K562 (cell line): ENCODE measurements at places on chromosomes 6 and 20.

- no peak for DNase-seq
Measured at GRCh38 chr6:150392452-150393220, 23.8 kb downstream of the IYD start.

- no peak for DNase-seq
Measured at GRCh38 chr6:85432554-85432953, 17.3 kb upstream of the NT5E start.

- no peak for DNase-seq
Measured at GRCh38 chr6:3654436-3654835, 97.1 kb downstream of the PXDC1 start.

DNA sequence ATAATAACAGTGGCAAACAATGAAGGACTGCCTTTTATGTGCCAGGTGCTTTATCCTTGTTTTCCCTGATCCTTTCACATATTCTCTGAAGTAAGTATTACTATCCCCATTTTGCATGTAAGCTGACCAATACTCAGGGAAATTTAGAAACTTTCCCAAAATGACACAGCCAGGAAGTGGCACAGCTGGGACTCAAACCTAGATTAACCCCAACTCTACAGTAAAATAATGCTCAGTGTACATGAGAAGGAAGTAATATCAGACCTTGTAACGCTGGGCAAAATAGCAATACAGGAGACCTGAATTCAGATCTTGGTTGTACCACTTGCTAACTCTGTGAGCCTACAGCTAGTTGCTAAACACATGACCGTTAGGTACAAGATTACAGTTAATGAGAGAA lies 26.8 kb upstream of the NRSN1 start:
- no peak for DNase-seq

GRCh38 chr6:31874084-31874670 lies 4.6 kb downstream of the SLC44A4 start:
- no peak for DNase-seq

DNA sequence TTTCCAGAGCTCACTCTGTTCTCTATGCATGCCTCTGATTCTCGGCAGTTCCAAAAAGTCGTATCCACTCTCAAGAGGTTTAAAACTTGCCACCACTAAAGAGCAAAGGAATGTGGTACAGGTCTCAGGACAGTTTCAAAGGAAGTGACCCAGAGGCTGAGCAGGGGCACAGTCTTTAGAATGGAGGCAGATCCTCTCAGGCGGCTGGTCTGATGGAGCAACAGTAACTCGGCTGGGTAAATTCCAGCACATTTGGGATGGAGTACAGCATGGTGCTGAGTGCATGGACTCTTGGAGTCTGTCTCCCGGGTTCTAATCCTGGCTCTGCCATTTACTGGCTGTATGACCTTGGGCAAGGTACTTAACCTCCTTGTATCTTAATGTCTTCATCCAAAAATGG lies 88.1 kb upstream of the BACH2 start:
- no peak for DNase-seq

DNA sequence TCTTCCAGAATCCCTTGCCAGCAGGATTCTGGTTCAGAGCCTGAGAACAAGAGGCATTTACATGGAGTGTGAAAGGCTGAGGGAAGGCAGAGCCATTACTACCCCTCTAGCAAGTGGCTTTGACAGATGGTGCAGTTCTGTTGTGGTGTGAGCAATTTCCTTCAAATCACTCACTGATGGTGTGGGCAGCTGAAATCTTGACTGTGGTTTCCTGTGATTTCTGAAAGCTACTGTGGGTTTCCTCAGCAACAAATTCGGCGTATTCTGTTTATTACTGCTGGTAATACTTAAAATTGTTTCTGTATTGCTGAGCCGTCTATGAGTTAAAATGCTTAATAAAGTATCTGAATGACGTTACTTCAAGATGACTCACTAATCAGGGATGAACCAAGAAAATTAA lies 181.5 kb upstream of the TCF21 start:
- DNase-seq = no peak

- DNase-seq = no peak
Measured at GRCh38 chr20:62557462-62557861, 81.7 kb upstream of the GATA5 start.

GRCh38 chr6:69116658-69117057 lies 481.6 kb downstream of the ADGRB3 start:
- DNase-seq = no peak

DNA sequence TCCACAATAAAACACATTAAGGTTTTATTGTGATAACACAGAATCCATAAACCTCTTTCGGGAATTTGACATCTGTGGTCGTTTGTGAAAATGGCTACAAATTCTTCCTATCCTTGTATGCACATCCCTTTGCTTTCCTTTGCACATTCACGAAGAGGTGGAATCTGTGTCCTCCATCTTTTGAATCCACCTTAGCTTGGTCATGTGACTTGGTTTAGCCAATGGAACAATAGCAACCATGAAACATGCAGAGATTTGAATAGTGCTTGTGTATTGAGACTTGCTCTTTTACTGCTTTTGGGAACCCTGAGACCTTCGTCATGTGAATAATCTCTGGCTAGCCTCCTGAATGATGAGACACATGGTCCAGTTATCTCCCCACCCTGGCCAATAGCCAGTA lies 49.7 kb upstream of the NOP56 start:
- no peak for DNase-seq

- DNase-seq = peak; percentile 59
Measured at GRCh38 chr20:63652192-63652980, 838 bp downstream of the STMN3 start.

DNA sequence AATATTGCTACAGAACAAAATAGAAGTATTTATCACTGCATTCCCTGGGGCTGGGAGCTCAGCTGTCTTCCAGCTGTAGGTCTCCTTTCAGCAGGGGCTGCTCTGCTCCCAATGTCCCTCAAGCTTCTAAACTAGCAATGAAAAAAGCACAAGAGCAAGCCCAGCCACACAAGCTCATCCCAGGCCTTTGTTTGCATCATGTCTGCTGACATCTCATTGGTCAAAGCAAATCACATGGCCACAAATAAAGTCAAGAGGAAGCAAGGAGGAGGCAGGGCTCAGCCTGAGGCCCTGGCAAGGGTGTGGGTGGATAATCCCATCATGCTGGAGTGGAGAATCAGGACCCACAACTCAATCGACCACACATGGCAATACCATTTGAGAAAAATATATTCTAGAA lies 2.2 kb upstream of the BFSP1 start:
- peak; percentile 15 for DNase-seq

GRCh38 chr20:50481741-50482140 lies 28.4 kb upstream of the PTPN1 start:
- no peak for DNase-seq

DNA sequence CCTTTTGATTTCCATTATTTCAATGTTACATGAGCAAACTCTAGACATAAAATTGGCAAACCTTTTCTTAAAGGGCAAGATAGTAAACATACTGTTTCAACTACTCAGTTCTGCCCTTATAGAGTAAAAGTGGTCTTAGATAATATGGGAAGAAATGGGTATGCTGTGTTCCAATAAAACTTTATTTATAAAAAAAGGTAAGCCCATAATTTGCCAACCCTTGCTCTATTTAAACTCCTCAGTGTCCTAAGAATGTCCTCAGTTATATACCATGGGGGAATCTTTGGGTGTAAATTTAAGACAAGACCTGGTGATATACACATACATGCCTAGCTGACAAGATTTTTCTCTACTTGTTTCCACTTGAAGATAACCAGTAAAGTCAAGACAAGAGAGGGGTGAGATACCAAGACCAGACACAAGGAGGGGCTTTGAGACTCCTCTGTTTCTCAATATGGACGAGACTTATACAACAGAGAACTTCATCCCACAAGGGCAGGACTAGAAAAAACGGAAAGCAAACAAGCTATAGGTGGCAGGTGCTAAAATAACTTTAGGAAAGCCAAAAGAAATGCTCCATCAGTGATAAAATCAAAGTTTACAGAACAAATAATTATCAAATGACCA lies 10.5 kb downstream of the SNX3 start:
- peak; percentile 44 for DNase-seq

- no peak for DNase-seq
Measured at GRCh38 chr6:47680051-47680450, 18.3 kb upstream of the ADGRF4 start.

- DNase-seq = no peak
Measured at GRCh38 chr6:75608956-75609533, 7.4 kb downstream of the SENP6 start.

DNA sequence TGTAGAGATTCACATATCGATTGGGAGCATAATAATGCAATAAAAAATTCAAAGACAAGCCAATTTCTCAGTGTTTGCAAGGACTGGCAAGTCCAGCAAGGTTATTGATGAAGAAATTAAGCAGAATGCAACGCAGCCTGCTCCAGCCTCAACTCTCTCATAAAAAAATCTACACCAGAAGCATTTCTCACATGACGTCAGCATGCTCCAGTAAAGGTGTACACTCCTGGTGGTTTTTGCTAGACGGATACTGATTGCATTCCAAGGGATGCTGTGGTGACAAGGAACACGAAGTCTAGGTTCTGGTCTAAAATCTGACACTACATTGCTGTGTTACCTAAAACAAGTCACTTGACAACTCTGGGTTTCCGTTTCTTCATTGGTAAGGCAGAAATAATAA lies 167.4 kb upstream of the PRND start:
- no peak for DNase-seq

DNA sequence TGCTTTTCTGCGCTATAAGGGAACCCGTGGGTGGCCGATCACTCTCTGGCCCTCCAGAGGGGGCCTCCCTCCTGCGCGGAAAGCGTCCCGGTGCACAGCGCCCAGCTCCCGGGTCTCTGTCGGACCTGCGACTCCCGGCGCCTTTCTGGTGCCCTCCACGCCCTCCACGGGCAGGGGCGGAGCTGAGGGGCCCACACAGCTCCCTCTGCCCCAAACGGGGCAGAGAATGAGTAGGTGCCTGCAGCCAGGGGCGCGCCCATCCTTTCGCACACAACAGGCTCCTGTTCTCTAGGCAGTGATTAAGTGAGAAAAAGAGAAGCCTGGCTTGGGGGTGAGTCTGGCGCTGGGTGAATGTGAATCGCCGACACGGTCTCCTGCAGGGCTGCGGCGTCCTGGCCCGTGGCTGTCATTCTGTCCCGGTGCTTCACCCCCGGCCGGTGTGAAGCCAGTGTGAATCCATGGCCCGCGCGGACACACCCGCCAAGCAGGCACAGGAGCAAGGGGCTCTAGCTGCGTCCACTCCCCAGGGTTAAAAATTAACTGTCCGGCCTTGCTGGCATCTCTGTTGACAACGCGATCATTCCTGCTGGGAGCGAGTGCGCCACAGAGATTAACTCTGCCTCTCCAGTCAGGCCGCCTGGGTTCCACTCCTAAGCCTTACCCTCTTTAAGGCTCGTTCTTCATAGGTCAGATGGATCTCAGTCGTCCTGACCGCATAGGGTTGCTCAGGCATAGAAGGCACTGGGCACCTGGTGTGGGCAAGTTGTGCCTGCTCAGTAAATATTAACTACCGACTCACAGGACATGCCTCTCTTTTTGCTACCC lies 88.8 kb downstream of the PCSK2 start:
- DNase-seq = no peak

- no peak for DNase-seq
Measured at GRCh38 chr20:48741669-48742068, 86.1 kb downstream of the PREX1 start.

DNA sequence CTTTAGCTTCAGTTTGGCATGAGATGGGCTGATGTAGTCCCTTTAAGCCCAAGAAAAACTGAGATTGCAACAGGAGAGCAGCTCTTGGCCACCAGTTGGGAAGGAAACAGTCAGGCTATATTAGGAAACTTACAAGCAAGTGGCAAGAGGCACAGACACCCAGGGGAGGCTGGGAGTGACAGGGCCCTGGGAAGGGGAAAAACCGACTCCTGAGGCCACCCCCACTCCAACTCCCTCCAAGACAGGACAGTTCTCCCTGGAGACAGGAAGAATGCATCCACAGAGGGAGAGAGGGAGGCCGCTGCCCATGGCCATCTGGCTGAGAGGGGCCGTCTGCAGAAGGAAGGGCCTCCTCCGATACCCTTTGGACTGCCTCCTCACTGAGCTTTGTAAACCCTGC lies 20.5 kb downstream of the JPH2 start:
- DNase-seq = no peak

DNA sequence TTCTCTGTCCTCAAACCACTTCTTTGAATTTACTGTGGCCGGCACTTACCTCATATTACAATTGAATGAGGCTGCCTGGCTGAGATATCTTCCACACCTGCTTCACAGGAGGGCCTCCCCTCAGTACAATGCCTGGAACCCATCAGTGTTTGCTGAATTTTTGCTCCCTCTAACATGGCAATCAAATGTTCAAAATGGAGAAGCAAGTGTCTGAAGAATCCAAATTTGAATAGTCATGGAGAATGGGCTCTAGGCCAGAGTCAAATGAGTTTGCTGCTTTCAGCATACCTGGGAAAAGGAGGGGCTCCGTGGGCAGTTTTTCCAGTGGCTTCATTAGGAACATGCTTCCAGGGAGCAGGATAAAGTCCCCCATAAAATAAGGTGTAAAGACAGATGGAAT lies 564.8 kb downstream of the UTRN start:
- DNase-seq = peak; percentile 21

DNA sequence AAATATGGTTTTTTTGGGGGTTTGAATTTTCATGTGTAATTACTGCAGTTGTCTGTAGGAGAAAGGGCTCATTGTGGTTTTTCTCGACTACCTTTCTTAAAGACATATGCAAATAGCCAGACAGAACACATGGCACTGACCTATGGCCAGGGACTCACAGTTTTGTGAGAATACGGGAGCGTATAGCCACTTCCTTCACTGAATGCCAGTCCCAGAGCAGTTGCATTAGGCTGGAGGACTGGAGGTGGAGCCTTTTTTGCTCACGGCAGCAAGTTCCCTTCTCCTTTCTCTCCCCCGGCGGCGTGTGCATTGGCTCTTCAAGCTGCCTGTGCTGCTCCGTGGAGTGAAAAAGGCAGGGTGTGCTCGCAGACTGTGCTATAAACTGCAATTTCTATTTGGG lies 114.9 kb downstream of the AKAP7 start:
- DNase-seq = no peak

GRCh38 chr6:106847116-106847515 lies 127.4 kb downstream of the CD24 start:
- DNase-seq = peak; percentile 61

GRCh38 chr20:1466211-1467081 lies at the start of gene NSFL1C:
Gene NSFL1C (minus strand): TSS chr20:1466849. CDS start chr20:1466824, 25 bp downstream.
- peak; percentile 93 for DNase-seq

- DNase-seq = no peak
Measured at GRCh38 chr6:14758421-14759081, 487.3 kb upstream of the JARID2 start.

DNA sequence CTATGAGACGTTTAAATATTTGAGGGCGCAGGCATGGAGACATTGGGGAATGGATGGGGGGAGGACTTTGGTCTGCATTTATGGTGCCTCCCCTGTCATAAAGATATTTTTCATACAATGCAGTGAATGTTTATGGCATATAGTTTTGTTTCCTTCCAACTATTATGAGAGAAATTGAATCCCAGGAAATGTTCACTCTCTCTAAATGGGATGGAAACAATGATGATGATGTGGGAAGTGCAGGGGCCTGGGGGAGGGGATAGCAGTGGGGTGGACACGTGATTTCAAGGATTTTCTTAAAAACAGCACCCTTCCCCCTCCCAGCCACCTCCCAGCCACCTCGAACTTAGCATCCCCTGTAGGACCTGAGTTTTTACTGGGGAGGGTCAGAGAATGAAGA lies 69.9 kb downstream of the TOX2 start:
- no peak for DNase-seq
